CD4-positive, alpha-beta T cell (primary cell): ENCODE measurements at places on chromosomes 1 and 21.

GRCh38 chr1:30732277-30732996 lies 9.1 kb upstream of the MATN1 start:
- no peak for DNase-seq

DNA sequence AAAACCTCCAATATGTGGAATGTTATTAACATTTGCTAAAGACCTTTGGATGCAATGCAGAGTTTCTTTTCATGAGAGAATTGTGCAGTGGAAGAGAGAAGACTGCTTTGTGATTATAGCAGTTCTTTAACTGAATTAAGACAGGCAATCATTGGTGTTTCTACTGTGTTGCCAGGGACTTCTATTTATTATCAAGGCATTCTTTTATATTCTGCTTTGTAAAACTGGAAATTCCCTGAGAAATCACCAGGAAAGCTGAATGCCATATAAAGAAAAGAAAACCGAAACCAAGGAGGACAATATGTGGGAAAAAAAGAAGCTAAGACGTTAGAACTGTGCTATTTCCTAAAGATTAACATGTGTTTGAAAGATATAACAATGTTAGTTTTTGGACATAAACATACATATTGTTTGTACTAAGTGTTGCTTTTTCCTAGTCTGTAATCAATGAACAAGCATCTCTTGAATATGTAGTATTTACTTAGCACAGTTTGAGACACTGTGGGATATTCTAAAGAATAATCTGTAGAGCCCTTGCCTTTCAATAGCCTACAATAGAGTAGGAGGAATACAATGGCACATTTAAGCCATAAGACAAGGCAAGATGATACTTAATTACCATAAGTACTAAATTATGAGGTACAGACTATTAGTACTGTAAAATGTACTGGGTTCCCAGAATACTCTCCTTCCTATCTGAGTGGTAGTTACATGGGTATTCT lies 47.1 kb downstream of the EXTL2 start:
- no peak for DNase-seq

DNA sequence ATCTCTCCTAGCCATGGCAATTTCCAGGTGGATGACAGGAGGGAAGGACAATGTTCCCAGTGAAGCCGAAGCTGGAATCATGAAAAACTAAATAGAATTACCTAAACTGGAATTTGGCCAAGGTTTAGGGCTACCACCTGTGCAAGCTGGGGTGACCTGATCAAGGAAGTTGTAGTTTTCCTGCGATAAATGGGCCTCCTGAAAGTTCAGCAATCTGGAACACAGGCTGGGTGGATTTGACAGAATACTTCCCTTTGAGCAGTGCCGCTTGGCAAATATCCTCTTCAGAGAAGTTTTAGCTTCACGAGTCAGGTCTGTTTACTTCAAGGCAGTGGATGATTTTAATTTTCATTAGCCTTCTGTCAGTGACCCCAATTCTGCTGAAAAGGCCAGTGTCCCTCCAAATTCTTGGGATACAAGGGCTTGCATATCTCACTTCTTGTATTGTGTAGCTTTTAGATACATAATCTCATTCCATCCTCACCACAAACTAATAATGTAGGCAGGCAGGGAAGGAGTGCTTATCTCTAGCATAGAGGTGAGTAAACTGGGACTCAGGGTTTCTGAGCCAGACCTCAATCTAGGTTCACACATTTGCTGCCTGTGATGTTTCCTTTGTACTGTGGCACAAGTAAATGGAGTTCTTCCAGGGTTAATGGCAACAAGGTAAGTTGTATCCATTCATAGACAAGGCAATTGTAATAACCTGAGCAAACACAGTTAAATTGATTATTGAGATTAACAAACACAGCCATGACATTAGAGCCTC lies 349.4 kb downstream of the NUF2 start:
- DNase-seq: no peak

DNA sequence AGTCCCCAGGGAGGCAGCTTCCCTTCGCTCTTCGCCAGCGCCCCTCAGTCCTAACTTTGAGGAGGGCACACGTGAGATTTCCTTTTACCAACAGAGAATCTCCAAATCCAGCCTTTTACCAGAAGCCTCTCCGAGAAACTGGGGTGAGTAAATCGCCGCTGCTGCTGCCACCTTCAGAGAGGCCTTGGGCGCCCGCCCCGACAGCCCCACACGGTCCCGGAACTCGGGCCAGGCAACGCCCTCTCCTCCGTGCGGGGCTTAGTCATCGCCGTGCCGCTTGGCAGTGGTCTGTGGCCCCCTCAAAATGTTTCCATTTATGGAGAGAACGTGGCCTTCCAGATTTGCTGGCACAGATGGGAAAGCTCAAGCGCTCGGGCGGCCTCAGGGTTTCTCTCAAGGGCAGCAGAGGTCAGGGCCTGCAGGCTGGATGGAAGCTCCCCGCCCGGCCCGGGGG lies 41.4 kb upstream of the COL6A2 start:
- no peak for DNase-seq

DNA sequence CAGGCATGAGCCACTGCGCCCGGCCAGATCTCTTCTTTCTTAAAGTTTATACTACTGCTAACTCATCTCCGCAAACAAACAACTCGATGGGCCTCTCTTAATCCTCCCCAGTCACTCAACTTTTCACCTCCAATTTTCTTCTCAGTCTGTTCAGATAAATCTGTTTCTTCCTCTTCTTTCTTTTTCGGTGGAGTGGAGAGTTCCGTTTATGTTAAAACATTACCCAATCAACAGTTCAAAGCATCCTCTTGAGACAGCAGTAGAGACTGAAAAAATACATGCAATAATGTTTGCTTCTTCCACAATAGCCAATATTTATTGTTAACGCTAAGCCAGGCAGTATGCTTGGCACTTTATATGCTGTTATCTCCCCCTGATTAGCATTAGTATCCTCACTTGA lies 1.4 kb upstream of the ANKRD13C start:
- DNase-seq: no peak

- no peak for DNase-seq
These were observed 306.2 kb downstream of the MATN1 start for GRCh38 chr1:30417001-30417700.

- DNase-seq: no peak
These were observed 49.3 kb downstream of the TRIM62 start for GRCh38 chr1:33132549-33132948.

DNA sequence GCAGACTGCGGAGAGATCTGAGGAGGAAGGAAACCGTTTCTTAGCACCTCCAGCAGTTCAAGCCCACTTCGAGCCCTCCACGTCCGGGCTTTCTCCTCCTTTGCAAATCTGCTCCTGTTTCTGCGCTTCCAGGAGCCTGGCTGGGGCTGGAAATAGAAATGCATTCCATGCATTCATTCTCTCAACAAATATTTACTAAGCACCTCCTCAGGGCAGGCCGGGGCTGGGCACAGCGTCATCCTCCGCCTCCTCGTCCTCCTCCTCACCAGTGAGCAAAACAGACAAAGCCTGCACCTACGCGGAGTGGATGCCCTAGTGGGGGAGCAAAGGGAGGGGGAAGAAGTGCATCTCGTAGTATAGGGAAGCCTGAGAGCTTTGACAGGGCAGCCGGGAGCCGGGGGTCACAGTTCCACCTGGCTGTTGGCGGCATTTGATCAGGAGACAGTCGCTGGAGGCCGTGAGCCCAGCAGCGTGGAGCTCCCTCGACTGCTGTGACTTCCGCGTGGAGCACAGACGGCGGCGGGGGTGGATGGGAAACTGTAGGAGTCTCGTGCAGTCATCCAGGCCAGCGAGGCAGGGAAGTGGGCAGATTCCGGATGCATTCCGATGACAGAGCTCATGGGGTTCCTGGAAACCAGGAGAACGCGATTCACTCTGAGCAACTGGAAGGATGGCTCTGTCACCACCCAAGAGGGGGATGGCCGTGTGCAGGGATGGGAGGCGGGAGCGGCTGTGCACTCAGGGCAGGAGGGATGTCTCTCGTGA lies 93.5 kb downstream of the SIK1 start:
- no peak for DNase-seq

DNA sequence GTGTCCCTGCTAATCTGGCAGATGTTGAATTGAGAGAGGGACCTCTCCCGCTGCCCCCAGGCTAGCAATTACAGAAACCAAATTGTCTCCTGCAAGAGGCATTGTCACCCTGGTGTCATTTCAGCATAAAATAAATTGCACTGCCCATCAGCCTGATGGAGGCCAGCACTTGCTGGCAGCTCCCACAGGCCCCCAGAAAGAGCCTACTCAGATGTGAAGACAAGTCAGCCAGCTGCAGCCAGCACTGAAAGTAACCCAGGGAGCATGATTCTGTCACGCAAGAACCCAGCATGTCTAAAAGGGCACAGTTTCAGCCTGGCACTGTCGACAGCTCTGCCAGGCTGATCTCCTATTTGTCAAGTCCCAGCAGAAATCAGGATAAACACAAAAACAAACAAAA lies 110.3 kb upstream of the CTTNBP2NL start:
- no peak for DNase-seq

DNA sequence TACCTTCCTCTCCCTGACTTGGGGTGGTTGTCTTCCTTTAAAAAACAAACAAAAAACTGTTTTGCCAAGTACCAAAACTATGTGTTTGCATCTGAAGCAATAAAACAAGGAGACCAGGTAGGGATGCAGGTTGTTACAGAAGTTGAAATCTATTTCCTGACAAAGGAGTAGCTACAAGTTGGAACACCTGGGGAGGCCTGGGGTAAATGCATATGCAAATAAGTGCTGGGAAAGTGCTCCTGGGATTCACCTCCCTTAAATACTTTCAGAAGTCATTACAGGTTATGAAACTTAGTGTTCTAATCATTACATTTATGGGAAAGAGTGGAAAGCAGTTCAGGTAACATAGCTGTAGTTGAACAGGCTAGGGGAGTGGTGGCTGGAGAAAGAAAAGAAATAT lies 1.9 kb upstream of the TSNAX start:
- DNase-seq: no peak

DNA sequence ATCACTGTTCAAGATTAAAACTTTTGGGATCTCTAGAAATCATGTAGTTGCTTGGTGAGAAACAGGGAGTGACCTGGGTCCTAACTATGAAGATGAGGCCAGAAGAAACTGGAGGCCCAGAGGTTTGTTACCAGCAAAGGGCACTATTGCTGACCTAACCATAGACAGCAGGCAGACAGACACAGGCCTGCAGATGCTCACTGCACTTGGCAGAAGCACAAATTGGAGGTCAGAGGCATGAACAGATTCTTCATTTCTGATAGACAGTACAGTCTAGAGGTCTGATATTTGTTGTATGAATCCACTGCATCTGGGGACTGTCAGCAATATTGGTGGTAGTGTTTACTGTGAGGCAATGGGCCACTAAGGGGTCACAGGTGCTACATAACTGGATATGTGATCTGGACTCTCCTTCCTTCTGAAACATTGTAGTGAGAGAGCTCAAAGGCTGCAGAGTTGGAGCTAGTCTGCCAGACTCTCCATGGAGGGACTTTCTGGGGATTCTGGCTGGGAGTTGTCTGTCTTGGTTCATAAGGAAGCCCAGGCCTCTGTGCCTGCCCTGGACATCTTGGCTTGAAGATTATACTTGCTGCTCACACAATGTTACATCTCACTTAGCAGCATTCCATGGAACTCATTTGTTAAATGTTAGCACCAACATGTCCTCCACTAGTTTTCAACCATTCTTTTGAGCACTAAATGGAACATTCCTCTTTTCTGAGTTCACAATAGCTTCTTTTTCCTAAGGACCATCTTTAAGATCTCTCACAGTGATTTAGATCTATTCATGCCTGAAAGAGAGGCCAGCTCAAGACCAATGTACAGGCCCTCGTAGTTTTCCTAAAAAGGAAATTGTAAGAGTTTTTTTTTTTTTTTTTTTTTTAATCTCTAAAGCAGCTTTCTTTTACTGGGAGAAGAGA lies 26.9 kb upstream of the CCN1 start:
- DNase-seq: no peak

DNA sequence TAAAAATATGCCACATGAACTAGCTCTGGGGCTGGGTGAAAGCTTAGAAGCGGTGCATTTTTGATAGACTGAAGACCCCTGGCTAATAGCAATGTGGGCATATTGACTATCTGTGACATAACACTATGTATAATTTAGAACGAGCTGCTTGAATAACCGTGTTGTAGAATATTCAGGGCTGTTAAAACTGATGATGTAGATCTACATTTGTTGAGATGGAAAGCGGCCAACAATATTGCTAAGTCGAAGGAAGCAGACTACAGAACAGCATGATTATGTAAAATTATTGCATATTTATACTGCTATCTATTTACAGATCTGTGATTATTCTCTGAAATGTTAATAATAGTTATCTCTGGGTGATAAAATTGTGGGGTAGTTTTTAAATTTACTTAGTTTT lies 41.1 kb upstream of the BCL10 start:
- no peak for DNase-seq

GRCh38 chr1:45084562-45084961 lies 72.5 kb downstream of the UROD start:
- no peak for DNase-seq

- DNase-seq: no peak
These were observed 796 bp upstream of the RBM8A start for GRCh38 chr1:145927916-145928643.

- no peak for DNase-seq
These were observed 164.2 kb upstream of the COL6A1 start for GRCh38 chr21:45817345-45817744.

DNA sequence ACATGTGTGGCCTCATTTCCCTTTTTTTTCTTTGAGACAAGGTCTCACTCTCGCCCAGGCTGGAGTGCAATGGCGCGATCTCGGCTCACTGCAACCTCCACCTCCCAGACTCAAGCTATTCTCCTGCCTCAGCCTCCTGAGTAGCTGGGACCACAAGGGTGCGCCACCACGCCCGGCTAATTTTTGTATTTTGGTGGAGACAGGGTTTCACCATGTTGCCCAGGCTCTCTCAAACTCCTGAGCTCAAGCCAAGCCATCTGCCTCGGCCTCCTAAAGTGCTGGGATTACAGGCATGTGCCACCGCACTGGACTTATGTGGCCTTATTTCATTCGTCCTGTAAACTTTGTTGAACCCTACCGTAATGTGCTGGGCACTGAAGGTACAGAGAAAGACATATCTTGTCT lies 569 bp upstream of the WARS2 start:
- DNase-seq: peak; percentile 32

- DNase-seq: no peak
These were observed 7.1 kb upstream of the MROH9 start for GRCh38 chr1:170927955-170928840.

DNA sequence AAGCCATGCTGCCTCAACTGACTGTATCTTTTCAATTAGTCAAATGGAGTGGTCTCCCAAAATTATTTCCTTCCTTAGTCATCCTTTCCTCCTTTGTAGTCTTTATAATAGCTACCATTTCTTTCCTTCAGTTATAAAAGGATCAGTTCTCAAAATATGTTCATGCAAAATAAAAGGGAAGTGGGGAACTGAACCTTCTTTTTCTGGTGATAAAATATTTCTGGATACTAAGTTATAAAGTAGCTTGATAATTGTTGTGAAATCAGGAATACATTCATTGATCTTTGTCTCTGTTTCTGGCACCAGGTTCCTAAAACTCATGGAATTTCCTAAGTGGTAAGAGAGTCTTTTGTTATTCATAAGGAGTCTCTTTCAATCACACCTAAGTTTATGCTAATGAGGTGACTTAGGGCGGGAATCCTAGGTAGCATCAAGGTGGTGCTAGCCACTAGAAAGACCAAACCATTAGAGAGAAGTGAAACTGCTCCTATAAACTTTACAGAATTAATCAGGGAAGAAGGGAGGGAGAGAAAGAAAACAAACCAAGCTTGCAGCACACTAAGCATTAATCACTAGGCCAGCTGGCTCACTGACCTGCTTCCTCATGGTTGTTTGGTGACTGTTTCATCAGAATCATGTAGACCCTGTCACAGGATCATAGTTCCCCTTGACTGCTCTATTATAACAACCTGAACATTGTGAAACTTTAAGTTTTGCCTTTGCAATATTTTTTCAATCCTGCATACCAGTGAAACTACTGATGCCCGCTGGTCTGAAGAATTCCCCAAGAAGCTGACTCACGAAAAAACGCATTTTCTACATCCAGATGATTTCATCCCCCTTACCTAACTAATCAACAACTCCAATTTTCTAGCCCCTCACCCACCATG lies 161.6 kb upstream of the PTBP2 start:
- no peak for DNase-seq
